ENCODE measurements at places on chromosomes 2 and 18.

- no peak for DNase-seq
Measured at GRCh38 chr18:78352910-78353309, 626.7 kb upstream of the SALL3 start.

GRCh38 chr2:197360744-197361156 is 50.2 kb upstream of the ANKRD44 start:
- DNase-seq, result no peak

- no peak for DNase-seq
Measured at GRCh38 chr2:39666491-39667101, 879 bp downstream of the TMEM178A start.

- DNase-seq, result no peak
Measured at GRCh38 chr18:58848685-58849084, 16.0 kb upstream of the ZNF532 start.

- no peak for DNase-seq
Measured at GRCh38 chr2:176960736-176961520, 251.7 kb upstream of the HNRNPA3 start.

DNA sequence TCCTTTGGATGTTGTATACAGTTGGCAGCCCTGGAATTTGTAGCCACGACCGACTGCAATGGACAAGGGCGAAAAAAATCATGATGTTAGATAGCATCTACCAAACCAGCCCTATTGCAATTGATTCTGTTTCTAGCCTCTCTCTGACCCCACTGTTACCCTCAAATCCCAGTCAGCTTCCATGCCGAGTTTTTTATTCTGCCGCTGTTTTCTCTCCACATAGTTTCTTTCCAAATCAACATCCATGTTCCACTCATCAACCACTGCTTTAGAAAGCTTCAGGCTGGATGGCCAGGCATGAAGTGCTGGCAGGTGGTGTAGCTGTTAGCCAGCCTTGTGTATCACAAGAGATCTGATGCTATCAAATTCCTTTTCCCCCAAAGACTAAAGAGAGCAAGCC is 272.8 kb downstream of the FIGN start:
- DNase-seq, result no peak

DNA sequence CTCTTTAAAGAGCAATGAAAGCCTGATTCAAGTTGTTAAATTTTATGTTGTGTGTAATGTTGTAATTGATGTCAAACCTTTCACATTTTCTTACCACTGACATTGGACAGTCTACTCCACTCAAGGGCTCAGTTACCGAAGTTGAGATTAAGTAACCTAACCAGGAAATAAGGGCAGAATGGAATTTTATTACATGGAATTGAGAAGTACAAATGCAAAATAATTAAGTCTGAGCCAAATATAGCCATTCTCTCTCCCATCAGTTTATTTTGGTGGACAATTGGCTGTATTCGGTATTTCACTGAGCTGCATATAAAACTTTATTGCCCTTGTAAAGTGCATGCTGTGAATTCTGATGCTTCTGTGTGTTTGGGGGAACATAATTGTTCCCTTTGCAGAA is 231.5 kb downstream of the TTC32 start:
- no peak for DNase-seq

DNA sequence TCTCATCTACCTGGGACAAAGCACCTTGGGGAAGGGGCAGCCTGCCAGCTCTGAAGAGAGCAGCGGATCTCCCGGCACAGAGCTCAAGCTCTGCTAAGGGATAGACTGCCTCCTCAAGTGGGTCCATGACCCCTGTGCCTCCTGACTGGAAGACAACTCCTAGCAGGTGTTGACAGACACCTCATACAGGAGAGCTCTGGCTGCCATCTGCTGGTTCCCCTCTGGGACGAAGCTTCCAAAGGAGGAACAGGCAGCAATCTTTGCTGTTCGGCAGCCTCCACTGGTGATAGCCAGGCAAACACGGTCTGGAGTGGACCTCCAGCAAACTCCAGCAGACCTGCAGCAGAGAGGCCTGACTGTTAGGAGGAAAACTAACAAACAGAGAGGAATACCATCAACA is 549.9 kb upstream of the LRATD1 start:
- DNase-seq, result no peak
